Psoas muscle (tissue), 8 donors: ENCODE measurements at places on chromosomes 11 and 22. TPM values are rescaled to one million over a fixed set of nuclear protein-coding genes. Genes with fewer than 3 reads are reported as not detected.
A peak's percentile ranks its signal among the peaks of the same experiment; 100 is the strongest.

- DNase-seq = no peak
- H3K36me3 ChIP-seq = no peaks in the 10 kb centered on the region
- H3K4me3 ChIP-seq = no peak overlapping the region
- no peaks in the 10 kb centered on the region for H3K4me1 ChIP-seq
- H3K27me3 ChIP-seq = no peaks in the 10 kb centered on the region
Observed at GRCh38 chr11:11669233-11669846, 47.5 kb upstream of the GALNT18 start.

DNA sequence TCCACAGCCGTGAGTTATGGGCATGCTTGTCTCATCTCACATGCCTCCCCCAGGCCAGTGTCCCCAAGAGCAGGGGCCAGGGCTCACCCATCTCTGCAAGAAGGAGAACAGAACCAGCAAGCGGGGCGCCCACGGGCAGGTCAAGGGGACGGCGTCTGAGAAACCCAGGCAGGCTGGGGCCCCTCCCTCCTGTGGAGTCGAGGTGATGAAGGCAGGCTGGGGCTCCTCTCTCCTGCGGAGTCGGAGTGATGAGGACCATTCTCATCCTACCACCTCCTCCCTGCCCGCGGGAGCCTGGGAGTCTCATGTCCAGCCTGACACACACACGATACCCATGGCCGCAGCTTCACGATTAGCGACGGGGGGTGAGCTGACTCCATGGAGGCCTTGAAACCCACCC, 141.9 kb downstream of the CTTN start:
- DNase-seq = peak; percentile 26
- H3K4me3 ChIP-seq = no peak overlapping the region
- H3K27me3 ChIP-seq = peaks cover 17% of the 10 kb centered on the region
- no peak overlapping the region for H3K27ac ChIP-seq

DNA sequence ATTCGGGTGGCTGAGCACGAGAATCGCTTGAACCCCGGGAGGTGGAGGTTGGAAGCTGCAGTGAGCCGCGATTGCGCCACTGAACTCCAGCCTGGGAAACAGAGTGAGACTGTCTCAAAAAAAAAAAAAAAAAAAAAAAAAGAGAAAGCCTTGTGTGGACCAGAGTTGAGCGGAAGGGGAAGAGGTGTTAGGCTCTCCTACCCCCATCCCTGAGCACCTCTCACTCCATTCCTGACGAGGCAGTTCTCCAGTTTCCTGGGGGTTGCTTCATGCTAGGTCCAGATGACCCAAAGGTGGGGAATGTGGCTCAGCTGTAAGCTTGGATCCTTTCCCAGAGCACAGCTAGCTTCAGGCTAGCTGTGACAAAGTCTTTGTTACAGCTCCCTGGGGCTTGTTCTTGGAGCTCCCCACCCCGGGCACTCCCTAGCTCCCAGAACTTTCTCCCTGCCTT, 8.8 kb upstream of the DNAL4 start:
- no peaks in the 10 kb centered on the region for H3K27me3 ChIP-seq
- H3K4me3 ChIP-seq = no peak overlapping the region
- H3K27ac ChIP-seq = no peak overlapping the region
- no peaks in the 10 kb centered on the region for H3K36me3 ChIP-seq

The SLC22A12 gene
- not detected for total RNA-seq
